ENCODE measurements at places on chromosomes 1 and 21.

DNA sequence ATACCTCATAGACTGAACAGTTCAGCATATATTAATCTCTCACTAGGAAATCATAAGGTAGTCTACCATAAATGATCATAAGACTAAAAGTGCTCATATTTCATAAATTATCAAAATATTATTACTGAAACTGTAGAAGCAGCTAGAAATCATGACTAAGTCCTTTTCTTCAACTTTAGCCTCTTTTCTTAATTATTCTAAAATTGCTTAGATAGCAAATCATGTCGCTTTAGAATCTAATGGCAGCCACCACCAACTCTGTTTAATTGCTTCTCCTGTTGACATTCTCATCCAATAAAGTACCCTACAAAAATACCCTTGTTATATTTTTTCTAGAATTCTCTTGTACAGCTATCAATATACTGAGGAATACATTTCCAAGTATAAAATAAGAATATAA lies 102.9 kb downstream of the DENND1B start:
- DNase-seq: no peak

- no peak for DNase-seq
These were observed 157.3 kb upstream of the PTGFR start for GRCh38 chr1:78333502-78333901.

- DNase-seq: peak; percentile 55
These were observed 48.8 kb upstream of the RAP1A start for GRCh38 chr1:111570781-111571181.

- no peak for DNase-seq
These were observed 76.7 kb downstream of the USH2A start for GRCh38 chr1:216346526-216346925.

DNA sequence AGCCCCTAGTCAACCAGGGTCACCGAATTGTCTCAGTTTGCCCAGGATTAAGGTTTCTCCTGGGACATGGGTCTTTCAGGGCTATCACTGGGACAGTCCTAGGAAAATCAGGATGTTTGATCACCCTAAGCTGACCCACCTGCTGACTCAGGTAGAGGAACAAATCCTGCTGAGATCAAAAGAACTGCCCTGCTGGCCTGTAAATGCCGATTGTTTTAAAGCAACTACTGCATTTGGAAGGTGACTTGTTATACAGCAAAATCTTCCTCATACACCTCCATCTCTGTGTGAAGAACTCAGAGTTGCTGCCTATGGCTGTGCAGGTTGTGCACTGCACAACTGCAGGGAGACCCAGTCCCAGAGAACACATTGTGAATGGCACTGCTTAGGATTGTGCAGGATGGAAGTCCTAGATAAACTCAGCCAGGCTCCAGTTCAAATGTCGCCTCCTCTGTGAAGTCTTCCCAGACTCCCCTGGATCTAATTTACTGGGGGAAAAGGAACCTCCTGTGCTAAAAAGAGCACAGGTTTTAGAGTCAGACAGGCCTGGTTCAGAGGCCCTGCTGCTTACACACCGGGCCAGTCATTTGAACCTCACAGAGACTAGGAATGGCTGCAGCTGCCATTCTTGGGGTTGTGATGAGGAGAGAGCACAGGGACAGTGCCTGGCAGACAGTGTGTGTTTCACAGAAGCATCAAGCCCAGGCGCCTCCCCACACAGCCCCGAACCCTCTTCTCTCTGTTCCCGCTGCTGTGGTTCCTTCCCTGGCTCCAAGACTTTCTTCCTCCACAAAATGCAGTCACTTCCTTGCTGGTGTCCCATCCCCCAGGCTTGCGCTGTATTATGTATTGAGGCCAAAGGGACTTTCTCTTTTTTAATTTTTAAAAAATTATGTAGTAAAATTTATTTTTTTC lies 23.2 kb upstream of the LRP8 start:
- DNase-seq: no peak

DNA sequence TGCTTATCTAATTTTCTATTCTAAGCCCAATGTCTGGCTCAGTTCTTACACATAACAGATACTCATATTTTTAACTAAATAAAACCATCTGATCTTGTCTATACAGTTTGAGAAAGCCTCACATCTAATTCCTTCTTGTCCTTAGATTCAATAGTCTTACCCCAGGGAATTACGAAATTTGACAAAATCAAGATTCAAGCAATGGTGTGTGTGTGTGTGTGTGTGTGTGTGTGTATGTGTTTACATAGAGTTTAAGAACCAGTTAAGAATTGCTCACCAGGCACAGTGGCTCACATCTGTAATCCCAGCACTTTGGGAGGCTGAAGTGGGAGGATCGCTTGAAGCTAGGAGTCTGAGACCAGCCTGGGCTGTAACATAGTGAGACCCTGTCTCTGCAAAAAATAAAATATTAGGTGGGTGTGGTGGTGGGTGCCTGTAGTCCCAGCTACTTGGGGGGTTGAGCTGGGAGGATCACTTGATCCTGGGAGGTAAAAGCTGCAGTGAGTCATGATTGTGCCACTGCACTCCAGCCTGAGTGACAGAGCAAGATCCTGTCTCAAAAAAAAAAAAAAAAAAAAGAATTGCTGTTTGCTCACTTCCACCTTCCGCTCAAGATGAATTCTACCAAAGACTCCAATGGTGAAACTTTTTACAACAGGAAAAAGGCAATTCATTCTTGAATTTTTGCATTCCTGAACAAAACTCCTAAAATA lies 6.2 kb downstream of the WDR64 start:
- DNase-seq: no peak

GRCh38 chr21:41369920-41370839 lies 8.4 kb downstream of the MX2 start:
- DNase-seq: peak; percentile 72

- DNase-seq: no peak
These were observed 62.6 kb downstream of the STYXL2 start for GRCh38 chr1:167156466-167156865.

GRCh38 chr1:114344656-114345055 lies 166.3 kb downstream of the TRIM33 start:
- no peak for DNase-seq

DNA sequence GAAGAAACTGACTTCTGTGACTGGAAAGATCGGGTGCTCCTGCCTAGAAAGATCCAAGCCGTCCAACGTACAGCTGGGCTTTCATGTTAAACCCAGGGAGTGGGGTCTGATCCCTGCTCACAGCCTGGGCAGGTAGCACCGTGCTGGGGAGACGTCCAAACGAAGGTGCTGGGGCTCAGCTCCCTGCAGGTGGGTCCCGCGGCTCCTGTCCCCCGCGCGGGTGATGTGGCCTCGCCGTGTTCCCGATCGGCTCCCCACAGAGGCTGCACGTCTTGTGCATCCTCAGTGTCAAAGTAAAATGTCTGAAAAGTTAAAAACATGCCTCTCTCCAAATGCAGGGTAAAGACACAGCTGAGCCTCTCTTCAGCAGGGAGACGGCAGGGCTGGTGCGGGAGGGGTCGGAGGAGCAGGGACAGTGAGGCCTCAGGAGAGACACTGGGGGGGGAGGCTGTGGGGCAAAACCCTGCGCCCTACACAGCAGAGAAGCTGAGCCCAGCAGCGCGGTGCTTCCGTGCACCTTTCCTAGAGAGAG lies 40.1 kb upstream of the COL6A2 start:
- DNase-seq: no peak

DNA sequence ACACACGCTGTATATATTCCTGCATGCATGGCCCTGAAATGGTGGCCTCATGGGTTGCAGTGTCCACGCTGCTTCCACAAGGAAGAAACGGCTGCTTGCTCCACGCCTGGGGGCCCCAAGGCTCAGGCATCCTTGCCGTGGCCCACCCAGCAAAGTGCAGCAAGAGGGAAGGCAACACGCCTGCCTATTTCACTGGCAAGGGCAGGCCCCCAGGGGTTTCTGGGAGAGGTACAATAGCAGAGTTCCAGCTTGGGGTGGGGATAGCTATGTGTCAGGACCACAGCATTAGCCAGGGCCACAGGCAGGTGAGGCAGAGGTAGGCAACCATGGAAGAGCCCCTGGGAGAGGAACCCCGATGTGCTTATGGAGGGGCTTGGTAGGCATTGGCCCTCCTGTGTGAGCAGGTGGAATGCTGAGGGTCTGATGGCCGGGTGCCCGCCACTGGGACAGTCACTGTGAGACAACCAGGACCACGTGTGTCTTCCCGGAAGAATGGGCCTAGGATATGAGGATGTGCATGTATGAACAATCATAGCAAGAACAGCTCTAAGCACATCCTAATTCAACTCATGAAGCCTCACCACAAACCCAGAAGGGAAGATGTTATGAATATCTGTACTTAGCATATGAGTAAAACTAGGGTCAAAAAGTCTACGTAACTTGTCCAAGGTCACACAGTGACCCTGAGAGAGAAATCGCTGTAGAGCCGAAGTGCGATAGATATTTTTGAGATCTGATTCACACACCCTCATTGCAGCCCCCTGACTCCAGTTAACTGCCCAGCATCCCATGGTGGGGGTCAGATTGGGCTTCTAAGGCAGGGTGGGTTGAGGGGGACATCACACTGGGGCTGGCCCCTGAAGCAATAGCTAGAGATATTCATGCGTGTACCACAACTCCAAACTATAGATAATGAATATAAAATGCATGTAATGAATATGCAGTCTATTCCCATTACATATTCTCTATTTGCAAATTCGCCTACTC lies 11.8 kb downstream of the TFF2 start:
- DNase-seq: no peak

DNA sequence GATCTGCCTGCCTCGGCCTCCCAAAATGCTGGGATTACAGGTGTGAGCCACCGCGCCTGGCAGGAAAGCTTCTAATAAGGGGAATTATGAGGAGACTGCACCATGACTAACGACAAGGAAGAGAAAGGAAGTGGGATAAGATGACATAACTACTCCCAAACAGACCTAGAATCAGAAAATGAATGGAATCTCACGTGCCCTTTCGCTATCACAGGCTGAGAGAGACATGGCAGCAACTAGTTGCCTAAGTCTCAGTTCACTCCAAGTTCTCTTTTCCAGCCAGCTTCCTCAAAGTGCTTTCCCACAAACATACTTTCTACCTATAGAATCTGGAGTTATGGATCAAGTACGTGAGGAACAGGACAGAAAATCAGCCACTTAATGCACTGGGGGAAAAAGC lies 2.0 kb downstream of the PI4KB start:
- no peak for DNase-seq

DNA sequence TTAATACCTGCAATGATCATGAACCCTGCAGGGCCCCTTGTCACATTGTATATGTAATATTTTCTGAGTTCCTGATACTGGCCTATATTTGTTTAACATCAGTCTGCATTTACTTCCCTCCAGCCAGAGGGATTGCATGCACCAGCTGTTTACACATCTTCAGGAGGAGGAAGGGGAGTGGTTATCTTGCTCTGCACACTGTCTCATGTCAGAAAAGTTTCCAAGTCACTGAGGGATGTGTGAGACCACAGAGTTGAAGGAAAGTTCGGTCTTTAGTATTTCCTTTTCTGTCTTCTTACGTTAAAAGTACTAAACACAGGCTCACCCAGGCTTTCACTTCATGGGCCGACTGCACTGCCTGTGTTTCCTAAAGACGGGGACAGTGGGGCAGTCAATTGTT lies 574.1 kb downstream of the LMO4 start:
- no peak for DNase-seq

DNA sequence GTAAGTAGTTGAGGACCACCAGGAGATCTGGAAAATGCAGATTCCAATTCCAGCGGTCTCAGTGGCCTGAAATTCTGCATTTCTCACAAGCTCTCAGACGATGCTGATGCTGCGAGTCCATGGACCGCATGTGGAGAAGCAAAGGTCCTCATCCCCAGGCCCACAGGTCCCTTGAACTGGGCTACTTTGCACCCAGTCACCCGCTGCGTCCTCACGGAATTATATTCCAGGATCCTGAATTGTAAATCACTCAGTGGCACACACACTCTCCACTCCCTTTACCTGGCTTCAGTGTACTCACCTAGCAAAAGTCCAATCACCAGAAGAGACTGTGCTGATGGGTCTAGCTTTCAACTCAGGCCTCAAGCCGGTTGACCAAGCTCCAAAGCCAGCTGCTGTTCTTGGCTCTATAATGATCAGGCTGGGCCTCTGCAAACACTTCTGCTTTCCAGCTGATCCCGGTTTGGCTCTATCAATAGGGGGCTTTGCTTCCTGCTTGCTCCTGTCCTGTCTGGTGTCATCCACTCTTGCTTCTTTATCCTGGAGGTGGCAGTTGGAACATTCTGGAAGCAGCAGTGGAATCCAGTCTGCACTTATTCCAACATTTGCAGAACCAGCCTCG lies 904 bp upstream of the RPL22 start:
- DNase-seq: no peak

GRCh38 chr1:30324251-30325084 lies 398.9 kb downstream of the MATN1 start:
- no peak for DNase-seq

DNA sequence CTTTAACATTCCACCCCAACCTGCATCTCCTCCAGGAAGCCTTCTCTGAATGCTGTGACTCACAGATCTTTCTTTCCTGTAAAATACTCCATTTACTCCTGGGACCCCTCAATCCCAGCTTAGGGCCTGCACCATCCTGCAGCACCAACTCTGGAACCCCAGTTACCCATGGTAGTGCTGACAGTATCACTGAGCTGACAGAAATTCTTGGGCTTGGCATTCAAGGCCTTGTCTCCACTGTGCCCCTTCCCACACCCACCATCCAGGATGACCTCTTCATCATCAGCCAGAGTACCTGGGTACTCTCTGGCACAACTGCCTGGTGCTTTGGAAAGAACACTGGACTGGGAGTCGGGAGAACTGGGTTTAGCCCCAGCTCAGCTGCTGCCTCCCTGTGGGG lies 8.3 kb downstream of the CYB5RL start:
- DNase-seq: no peak

- no peak for DNase-seq
These were observed 171.3 kb upstream of the BEND5 start for GRCh38 chr1:48947761-48948537.

GRCh38 chr1:40350391-40350790 lies 23.1 kb upstream of the SMAP2 start:
- no peak for DNase-seq

DNA sequence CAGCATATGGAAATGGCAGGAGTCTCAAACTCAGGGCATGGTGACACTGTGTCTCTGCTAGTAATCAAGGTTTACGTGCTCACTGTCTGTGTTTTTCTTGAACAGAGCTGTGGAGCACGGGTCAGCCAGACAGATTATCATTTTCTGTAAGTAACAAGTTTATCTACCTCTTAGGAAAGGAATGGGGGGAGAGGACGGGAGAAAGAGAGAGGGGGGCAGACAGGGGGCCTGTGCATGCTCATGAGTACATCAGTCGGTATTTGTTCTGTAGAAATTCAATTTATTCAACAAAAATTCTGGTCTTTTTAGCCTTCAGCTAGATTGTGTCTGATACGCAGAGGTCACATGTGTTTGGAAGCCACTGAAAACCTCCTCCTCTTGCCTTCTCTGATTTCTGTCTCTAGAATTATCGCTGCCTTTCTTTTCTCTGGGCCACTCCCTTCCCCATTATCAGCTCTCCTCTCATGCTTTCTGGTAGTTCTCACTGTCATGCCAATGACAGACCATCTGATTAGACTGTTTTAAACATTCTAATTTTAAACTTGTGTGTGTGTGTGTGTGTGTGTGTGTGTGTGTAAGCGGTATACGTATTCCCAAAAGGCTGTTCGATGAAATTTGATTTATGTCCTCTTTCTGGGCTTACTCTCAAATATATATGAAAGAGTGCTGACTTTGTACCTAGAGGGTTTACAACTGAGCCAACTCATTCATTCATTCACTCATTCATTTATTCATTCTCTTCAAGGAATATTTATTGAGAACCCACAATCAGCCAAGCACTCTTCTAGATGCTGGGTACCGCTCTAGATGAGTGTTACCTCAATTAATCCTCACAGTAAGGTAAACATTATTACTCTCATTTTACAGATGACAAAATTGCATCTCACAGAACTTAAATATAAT lies 636.9 kb downstream of the KIF26B start:
- no peak for DNase-seq

- DNase-seq: no peak
These were observed 6.3 kb upstream of the CTTNBP2NL start for GRCh38 chr1:112389689-112390088.
